ENCODE measurements at places on chromosomes 5 and 9.

DNA sequence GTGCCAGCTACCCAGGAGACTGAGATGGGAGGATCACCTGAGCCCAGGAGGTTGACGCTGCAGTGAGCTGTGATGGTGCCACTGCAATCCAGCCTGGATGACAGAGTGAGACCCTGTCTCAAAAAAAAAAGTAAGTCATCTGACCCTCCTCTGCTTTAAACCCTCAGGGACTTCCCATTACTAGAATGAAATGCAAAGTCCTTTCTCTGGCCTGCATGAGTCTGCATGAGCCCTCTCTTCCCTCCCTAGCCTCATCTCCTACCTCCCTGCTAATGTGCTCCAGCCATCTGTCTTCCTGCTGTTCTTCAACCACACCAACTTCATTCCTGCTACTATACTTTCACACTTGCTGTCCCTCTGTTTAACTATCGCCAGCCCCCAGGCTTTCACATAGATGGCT lies 15.3 kb downstream of the IL5 start:
- no peak for DNase-seq

- DNase-seq: no peak
Observed at GRCh38 chr5:133389066-133389590, 223.2 kb downstream of the FSTL4 start.

GRCh38 chr5:139272471-139273321 lies 20.8 kb upstream of the MATR3 start:
- DNase-seq: no peak

DNA sequence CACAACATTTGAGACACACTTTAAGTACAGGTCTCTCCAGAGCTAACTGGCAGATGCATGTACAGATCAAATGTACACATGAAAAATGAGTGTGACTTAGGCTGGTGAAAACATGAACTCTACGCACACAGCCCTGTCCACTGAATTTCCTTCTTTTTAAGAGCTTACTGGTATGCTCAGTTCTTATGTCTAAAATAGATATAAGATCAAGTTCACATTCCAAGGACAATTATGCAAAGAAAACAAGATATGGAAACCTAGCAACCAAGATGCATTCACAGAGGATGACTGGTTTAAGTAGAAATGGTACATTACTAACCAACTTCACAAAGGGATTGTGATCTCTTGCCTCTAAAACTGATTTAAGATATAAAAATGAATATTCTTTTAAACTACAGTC lies 56.7 kb downstream of the TLE1 start:
- no peak for DNase-seq

DNA sequence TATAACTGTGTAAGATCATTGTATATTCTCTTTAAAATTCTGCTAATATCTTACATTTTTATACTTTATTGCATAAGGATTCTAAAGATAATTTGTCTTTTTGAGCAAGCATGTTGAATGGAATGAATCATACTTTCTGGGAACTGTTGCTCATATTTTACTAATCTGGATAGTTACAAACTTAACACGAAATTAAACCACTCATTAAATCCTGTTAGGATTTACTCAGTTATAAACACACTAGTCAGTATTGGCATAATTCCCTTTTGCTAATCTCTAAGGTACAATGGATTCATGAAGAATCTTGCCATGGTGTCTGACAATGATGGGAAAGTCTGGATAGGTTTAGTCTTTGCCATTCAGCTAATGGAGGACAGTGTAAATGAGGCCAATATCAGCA lies 338.1 kb upstream of the SMC2 start:
- DNase-seq: no peak

- DNase-seq: no peak
Observed at GRCh38 chr5:57033103-57033502, 81.2 kb upstream of the MIER3 start.

DNA sequence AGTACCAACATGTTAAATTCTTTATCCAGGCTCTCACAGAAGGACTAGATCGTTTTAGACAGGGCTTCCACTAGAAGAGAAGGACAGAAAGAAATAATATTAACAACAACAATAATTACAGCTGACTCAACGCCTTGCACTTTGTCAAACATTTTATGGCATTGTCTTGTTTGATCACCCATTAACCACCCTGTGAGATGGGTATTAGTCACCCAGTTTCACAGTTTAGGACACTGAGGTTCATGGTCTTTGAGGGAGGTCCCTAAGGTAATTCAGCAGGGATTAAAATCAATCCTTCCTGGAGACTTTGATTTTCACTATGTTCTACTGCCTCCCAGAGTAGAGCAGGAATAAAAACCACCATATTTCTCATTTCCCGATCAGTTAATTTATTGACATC lies 51.4 kb upstream of the BNC2 start:
- no peak for DNase-seq

- DNase-seq: no peak
Observed at GRCh38 chr9:72924154-72924790, 28.6 kb downstream of the ALDH1A1 start.

GRCh38 chr5:72597456-72597948 lies 90.3 kb upstream of the ZNF366 start:
- no peak for DNase-seq

DNA sequence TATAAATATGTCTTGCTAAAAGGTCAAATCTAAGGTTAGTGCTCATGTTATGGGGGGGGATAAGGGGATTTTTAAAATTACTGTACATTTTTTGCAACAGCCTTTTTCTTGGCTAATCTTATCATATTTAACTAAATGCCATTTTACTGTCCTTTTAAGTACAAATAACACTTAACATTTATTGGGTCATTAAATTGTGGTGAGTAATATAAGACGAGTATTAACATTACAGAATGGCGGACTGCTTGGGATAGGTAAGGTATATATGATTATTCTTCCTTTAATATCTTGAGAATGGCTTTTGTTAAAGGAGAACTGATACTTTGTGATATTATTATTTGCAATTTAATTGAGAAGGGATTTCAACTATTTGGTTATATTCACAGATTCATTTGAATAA lies 33.2 kb downstream of the GPR151 start:
- no peak for DNase-seq

- DNase-seq: no peak
Observed at GRCh38 chr9:130606887-130607600, 27.7 kb downstream of the FUBP3 start.

DNA sequence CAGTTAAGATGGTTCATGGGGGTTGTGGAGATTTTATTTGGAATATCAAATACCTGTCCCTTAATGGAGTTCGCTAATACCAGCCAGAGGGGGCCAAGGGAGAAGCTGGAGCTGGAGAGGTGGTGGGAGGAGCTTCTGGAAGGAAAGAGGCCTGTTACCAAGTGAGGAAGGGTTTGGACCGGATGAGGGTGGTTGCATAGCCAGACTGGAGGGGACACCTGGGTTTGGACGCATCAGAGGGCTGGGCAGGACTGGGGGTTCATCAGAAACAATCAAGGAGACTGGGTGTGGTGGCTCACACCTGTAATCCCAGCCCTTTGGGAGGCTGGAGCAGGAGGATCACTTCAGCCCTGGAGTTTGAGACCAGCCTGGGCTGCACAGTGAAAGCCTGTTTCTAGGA lies 111.8 kb upstream of the IER5L start:
- DNase-seq: no peak
